Effector CD8-positive, alpha-beta T cell (primary cell): ENCODE measurements at places on chromosomes 13 and 19.

DNA sequence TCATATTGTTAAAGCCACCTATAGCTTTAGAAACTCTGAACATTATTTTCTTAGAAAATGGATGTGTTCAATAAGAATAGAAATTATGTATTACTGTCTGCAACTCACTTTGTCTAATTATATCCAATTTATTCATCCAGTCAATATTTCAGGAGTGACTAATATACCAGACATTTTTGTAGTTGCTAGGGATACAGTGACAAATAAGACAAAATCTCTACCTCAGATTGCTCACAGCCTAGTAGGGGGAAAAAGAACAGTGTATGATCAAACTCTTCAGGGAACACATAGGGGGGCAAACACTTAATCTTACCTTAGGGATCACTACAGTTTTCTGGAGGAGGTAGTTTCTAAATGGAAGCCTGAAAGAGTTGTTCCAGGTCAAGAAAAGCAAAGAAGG lies 8.6 kb downstream of the BRCA2 start:
- DNase-seq = no peak

- no peak for DNase-seq
These were observed 33.6 kb upstream of the HMGB1 start for GRCh38 chr13:30499338-30499737.

DNA sequence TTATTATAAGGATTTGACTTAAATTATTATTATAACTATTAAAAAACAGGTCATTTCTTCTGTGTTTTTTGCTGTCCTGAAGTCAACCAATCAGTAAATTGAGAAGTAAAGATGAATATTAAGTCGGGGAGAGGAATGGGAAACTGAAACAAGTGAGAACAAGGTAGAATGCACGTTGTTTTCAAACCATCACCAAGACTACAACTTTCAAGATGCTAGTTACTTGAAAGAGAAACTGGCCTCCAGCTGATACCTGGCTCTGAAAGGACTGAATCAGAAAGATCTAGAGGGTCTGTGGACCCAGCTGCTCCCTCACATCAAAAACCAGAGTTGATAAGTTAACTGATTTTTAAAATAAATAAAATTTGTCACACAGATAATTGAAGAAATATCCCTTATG lies 1301.5 kb upstream of the ATXN8OS start:
- DNase-seq = no peak

- no peak for DNase-seq
These were observed 788.3 kb upstream of the SLITRK5 start for GRCh38 chr13:86882835-86883234.

DNA sequence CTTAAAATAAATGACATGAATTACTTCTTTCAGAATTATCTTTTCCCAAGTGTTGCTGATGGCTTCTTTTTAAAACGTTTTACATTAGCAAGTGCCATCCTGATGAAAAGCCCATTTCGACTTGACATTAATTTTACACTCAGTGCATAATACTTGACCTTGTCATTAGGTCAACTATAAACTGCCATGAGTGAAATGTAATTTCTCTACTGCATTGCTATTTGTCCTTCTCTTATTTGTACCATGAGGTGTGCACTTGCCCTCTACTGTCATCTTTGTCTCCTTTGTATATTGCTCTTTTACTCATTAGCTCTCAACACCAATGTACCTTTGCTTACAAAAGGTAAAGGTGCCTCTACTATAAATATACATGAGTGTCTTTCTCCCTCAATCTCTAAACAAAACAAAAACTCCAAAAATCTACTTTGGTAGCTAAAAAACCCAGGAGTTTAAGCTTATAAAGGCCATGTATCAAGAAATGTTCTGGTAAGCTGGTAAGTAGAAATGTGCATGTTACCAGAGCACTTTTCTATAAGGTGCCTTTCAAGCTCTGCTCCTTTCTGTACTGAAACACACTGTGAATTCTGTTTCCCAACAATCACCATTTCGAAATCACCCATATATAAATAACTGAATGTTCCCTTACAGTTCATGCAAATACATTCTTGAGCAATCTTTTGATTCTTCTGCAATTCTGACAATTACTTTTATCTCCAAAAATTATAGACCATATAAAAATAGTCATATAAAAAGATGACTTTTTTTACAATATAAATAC lies 351.4 kb downstream of the SLITRK5 start:
- DNase-seq = no peak

DNA sequence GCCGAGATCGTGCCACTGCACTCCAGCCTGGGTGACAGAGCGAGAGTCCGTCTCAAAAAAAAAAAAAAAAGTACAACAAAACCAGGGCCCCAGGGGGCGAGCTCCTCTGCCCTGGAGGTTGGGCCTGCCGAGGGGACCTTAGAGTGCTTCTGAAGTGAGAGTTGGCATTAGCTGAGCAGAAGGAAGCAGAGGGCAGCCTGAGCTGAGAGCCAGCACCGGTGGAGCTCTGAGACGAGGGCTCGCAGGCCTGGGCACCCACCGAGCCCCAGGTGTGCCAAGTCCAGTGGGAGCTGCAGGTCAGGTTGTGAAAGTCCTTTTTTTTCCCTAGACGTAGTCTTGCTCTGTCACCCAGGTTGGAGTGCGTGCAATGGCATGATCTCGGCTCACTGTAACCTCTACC lies 46.0 kb downstream of the KDM4B start:
- DNase-seq = no peak

- DNase-seq = no peak
These were observed 134.3 kb downstream of the KDM4B start for GRCh38 chr19:5103061-5103701.

- DNase-seq = no peak
These were observed 7.2 kb downstream of the CERS4 start for GRCh38 chr19:8216357-8216756.

DNA sequence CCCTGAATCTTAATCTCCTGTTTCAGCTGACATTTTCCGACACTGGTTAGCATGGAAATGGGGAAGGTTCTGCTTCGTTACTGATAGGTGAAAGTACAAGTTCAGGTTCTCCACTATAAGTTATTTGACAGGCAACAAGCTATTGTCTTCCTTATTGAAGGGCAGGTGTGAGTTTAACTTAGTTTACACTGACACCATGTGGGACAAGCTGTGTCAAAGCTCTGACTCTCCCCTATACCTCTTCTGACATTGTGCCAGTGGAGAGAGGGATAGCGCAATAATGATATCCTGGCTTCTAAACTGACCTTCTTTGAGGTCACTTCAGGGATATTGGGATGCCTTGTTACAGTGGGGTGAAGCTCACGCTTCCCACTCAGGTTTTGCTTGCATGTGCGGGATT lies 587.0 kb upstream of the SLITRK5 start:
- no peak for DNase-seq

GRCh38 chr13:34372581-34372980 lies 554.6 kb downstream of the RFC3 start:
- no peak for DNase-seq

- DNase-seq = no peak
These were observed 150.1 kb downstream of the OXGR1 start for GRCh38 chr13:96844195-96844594.

DNA sequence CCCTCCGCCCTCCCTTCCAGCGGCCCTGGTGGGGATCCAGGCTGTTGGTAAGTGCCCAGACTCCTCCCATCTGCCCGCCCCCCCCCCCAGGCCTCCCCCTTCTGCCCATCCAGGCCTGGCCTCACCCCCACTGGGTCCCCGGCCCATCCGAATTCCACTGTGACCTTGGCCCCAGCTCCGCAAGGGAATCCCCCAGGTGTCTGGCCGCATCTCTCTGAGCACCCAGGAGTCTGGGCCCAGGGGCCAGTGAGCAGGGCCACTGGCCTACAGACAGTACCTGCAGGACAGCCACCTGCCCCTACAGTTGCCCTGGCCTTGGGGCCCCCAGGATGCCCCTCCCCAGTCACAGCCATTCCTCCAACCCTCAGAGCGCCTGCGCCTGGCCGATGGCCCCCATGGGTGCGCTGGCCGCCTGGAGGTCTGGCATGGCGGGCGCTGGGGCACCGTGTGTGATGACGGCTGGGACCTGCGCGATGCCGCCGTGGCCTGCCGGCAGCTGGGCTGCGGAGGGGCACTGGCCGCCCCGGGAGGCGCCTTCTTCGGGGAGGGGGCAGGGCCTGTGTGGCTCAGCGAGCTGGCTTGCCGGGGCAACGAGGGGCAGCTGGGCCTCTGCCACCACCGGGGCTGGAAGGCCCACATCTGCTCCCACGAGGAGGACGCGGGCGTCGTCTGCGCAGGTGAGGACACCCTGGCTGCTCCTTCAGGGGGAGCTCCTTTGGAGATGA lies 912 bp downstream of the SSC5D start:
- DNase-seq = no peak

DNA sequence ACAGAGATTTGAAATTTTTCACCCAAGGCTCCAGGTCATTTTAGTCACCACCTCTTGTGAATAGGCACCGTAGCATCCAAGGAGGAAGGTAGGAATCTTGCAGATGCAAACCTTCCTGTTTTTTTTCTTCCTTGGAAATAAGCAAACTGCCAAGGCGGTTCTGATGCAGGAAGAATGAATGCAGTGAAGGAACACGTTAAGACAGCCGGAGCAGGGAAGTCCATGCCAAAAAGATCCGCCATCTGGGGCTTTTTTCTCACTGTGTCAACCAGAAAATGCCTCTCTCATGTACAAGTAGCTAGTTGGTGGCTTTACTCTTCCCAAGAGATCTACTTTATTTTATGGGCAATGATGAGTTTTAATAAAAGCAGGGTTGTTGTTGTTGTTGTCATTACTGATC lies 142.4 kb downstream of the ZIC5 start:
- no peak for DNase-seq

- no peak for DNase-seq
These were observed 40.8 kb upstream of the TPP2 start for GRCh38 chr13:102555914-102556553.

GRCh38 chr19:28239270-28239669 lies 973.7 kb downstream of the UQCRFS1 start:
- DNase-seq = no peak

GRCh38 chr19:6969490-6969889 lies 51.7 kb downstream of the MBD3L2B start:
- DNase-seq = no peak

GRCh38 chr19:29562299-29563297 lies 36.8 kb downstream of the VSTM2B start:
- no peak for DNase-seq
